Ammon's horn (tissue), 1 donor: ENCODE measurements at places on chromosomes 12 and 14.
A peak's percentile ranks its signal among the peaks of the same experiment; 100 is the strongest.

- no peak for DNase-seq
Measured at GRCh38 chr12:114163771-114164170, 197.6 kb upstream of the RBM19 start.

DNA sequence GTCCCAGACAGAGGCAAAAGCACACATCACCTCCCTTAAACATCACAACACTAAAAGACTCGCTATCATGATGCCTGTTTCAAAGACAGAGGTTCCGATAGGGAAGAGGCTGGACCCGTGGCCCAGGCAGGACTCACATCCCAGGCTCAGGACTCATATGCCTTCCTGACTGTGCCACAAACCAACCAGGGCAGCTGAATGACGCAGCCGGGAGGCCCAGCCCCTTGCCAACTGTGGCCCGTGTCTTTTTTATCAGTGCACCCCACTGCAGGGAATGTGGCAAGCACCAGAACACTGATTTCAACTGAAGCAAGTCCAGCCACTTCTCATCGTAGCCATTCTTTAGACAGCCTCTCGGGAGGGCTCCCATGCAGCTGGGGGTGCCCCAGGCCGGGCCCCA, 132.3 kb downstream of the KSR2 start:
- no peak for DNase-seq

DNA sequence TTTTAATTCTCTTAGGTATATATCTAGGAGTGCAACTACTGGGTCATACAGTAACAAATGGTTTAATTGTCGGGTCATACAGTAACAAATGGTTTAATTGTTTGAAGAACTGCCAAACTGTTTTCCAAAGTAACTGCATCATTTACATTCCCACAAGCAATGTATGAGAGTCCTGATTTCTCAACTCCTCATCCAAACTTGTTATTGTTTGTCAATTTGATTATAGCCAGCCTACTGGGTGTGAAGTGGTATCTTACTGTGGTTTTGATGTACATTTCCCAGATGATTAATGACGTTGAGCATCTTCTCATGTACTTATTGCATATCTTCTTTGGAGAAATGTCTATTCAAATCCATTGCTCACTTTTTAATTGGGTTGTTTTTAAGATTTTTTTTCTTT, 67.6 kb upstream of the CFL2 start:
- no peak for DNase-seq

GRCh38 chr14:90536092-90536491, 139.3 kb downstream of the CALM1 start:
- DNase-seq: peak; percentile 77

DNA sequence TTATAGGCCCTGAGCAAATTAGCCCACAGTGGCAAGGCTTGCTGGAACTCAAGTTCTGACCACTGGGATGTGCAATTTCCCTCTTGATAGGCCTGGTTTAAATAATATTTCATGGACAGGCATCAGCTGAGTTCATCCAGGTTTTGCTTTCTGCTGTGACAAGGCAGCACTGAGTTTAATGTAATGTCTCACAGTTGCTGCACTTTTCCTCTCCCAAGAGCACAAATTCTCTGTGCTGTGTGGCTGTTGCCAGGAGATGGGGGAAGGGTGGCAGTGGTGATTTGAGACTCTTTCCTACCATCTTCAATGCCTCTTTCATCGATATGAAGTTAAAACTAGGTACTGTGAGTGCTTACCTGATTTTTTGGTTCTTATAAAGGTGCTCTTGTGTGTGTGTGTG, 272.8 kb upstream of the STXBP6 start:
- no peak for DNase-seq

GRCh38 chr14:64387232-64387781, 846 bp upstream of the MTHFD1 start:
- DNase-seq: peak; percentile 22

DNA sequence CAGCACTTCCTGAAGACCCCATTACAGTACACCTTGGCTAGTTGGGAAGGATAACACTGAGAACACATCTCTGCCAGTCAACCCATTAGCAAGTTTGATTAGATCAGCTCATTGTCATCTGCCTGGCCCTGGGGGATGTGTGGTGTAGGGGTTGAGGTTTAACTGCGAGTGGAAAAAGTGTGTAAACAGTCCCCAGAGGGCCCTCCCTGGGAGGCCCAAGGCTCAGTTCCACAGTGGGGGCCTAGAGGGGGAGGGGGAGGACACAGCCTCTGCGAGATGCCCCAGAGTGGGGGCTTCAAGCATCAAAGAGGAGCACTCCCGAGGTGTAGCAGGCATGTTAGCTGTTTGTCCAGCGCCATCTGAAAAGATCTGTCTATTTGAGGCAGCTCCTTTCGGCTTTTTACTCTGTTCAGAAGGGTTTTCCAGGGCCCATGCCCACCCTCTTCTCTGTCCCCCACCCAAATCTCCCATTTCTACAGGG, 344 bp downstream of the LPAR5 start:
- DNase-seq: no peak

GRCh38 chr12:11901701-11902524, 168.8 kb upstream of the BCL2L14 start:
- DNase-seq: no peak

- no peak for DNase-seq
Measured at GRCh38 chr14:63891148-63891975, 38.6 kb downstream of the SYNE2 start.

GRCh38 chr12:113049976-113050742, 6.4 kb upstream of the DTX1 start:
- no peak for DNase-seq

DNA sequence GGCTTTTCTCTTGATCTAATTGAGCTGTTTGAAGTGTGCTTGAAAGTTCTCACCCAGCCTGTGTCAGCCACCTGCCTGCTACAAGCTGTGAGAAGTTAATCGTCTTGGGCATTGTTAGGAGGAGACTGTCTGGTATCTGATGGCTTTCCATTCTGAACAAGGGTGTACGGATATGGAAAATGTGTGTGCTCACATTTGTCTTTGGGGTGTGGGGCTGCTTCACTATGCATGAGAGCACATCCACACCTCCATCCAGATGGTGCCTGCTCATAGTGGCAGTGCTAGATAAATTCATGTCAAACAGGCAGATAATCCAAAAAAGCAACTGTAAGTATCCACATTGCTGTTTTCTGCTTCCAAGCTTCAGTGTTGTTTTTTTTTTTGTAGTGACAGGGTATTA, 462.2 kb downstream of the DIO2 start:
- peak; percentile 35 for DNase-seq

DNA sequence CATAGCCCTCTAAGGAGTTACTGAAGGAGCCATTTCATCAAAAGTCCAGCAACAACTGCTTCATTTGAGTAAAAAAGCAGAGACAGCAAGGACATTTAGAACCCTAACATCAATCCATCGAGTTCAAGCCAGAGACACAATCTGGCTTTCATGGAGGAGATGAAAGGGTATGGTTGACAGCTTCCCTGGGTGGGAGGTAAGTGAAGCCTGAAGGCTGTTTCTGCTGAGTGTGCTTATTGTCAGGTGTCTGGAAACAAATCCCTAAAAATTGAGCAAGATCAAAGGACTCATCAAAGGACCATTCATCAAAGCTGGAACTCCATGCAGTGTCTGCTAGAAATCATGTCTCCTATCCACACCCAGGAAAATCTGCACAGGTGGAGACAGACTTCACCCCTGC, 104.4 kb upstream of the CCDC196 start:
- DNase-seq: no peak

DNA sequence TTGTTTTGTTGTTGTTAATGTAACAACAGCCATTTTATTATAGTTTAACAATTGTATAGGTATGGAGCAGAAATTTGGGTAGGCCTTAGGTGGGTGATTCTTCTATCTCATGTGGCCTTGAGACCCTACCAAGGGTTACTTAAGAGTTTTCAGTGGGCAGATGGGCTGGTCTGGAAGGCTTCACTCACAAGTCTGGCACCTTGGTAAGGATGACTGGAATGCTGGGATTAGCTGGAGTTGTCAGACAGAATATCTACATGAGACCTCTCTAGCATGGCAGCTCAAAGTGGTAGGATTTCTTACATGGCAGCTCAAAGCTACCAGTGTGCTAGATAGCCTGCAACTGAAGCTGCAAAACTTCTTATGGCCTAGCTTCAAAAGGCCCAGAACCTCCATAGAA, 2.2 kb upstream of the MARS1 start:
- DNase-seq: no peak

DNA sequence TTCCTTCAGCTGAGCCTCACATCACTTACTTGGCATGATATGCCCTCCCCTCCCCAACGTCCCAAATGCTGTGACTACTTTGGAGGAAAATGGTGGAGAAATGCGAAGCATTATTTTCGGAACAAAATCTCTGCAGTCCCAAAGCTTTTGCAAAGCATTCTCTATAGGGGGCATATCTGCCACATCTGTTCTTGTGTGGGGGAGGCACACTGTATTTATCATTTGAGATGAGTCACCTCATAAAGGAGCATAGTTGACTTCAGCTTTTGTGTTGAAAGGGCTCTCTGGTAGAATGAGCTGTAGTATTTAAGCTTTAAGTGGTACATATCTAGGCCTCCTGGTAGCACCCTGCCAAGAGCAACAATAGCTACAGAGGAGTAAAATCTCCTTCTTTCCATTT, 447.5 kb downstream of the ADAMTS20 start:
- no peak for DNase-seq

DNA sequence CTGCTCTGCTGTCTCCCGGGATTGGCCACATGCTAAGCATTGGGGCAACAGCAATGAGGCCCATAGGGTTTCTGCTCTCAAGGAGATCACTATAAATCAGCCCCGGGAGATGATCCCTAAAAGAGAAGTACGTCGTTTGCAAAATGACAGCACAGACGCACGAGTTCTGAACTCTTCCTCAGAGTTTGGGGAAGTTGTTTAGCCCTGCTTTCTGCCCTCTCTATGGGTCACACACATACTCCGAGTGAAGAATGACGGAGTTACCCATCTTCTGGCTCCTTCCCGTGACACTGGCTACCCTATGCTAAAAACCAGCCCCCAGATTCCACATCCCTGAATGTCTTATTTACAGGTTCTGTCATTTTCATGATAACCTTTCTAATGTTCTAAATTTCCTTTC, 258.0 kb upstream of the PLEKHG7 start:
- peak; percentile 57 for DNase-seq

DNA sequence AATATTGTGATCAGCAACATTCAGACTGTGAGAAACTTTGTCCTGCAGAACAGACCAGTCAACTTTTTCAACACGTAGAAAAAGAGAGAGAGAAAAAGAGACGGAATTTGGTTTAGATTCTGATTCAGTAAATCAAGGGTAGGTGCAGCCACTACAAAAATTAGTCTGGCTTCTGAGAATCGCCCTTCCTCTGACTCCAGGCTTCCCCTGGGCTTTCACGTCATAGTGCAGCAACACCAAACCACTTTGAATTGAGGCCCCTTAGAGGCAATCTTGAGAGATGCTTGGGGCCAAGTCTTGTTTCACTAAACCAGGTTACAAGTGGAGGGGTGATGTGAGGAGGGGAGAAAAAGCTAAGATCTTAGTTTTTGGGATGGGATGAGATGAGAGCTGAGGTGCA, 37.5 kb upstream of the PTGR2 start:
- no peak for DNase-seq

GRCh38 chr12:118073768-118074167, 12.8 kb upstream of the WSB2 start:
- DNase-seq: no peak

GRCh38 chr12:117658226-117658625, 296.8 kb upstream of the NOS1 start:
- DNase-seq: no peak

DNA sequence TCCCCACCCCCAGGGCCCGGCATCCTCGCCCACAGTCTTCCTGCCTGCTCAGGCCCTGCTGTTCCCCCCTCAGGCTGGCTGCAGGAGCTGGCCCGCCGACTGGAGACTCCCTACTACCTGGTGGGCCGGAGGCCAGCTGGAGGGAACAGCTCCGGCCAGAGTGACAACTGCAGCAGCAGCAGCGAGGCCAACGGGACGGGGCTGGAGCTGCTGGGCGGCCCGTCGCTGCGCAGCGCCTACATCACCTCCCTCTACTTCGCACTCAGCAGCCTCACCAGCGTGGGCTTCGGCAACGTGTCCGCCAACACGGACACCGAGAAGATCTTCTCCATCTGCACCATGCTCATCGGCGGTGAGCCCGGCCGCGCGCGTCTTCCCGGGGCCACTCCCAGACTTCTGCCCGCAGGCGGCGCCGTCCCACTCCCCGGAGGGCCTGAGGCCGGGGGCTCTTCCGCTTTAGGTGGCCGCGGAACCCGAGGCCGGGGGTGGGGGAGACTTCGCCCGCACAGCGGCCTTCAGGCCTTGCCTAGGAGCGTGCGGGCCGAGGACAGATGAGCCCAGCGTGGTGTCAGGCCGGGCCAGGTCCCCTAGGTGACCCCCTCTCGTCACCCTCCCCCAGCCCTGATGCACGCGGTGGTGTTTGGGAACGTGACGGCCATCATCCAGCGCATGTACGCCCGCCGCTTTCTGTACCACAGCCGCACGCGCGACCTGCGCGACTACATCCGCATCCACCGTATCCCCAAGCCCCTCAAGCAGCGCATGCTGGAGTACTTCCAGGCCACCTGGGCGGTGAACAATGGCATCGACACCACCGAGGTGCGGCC, 10.2 kb downstream of the KCNH3 start:
- DNase-seq: no peak

DNA sequence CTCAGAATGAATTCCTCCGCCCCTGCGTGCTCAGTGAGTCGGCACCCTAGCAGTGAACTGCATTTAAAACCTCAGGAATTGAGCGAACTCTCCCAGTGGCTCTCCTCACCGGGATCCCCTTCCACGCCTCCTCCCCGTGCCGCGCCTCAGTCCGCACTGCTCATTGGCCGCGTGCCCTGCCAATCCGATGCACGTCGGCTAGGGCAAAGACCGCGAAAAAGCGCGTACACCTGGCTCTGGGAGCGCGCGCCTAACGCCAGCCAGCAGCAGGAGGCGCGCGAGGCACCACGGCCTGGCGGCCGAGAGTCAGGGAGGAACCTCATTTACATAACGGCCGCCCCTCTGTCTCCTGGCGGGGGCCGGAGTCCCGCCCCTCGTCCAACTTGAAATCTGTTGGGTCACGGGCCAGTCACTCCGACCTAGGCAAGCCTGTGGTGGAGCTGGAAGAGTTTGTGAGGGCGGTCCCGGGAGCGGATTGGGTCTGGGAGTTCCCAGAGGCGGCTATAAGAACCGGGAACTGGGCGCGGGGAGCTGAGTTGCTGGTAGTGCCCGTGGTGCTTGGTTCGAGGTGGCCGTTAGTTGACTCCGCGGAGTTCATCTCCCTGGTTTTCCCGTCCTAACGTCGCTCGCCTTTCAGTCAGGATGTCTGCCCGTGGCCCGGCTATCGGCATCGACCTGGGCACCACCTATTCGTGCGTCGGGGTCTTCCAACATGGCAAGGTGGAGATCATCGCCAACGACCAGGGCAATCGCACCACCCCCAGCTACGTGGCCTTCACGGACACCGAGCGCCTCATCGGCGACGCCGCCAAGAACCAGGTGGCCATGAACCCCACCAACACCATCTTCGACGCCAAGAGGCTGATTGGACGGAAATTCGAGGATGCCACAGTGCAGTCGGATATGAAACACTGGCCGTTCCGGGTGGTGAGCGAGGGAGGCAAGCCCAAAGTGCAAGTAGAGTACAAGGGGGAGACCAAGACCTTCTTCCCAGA, at the start of gene HSPA2:
HSPA2 (plus strand) TSS at position 534 of the 995 bp plus-strand sequence; CDS start at position 643, 109 bp downstream.
- peak; percentile 99 for DNase-seq

DNA sequence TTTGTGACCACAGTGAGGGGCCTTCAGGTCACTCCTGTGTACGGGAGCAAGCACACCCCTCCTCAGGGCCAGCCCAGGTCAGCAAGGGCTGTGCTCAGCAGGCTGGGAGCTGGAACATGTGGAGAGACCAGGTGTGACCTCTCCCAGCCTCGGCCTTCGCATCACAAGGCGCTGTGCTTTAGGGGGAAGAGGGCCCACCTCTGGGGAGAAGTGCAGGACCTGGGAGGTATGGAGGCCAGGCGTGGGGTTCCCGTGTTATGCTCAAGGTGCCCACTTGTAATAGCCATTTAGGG, 194.6 kb upstream of the PRMT8 start:
- DNase-seq: no peak

GRCh38 chr14:74502236-74503019, 8.9 kb downstream of the ISCA2 start:
- DNase-seq: peak; percentile 47
